Activated CD4-positive, alpha-beta T cell treated with anti-CD3 and anti-CD28 coated beads for 36 hours (primary cell): ENCODE measurements at places on chromosomes 16 and 17. TPM values are rescaled to one million over a fixed set of nuclear protein-coding genes. Genes with fewer than 3 reads are reported as not detected.

NPW gene
- total RNA-seq: 2.0 TPM

MEIOB gene
- total RNA-seq: 0.21 TPM

CDH3 gene
- total RNA-seq: 7.3 TPM

GPR142 gene
- not detected for total RNA-seq

KCNH6 gene
- not detected for total RNA-seq

EIF3C gene
- total RNA-seq: 952 TPM

ORMDL3 gene
- 64.9 TPM for total RNA-seq

- no peak overlapping the region for H3K4me3 ChIP-seq
- no peaks in the 10 kb centered on the region for H3K4me1 ChIP-seq
- H3K27ac ChIP-seq: no peak overlapping the region
- no peak for DNase-seq
Observed at GRCh38 chr17:41772586-41773189, 13.8 kb downstream of the JUP start.

DNA sequence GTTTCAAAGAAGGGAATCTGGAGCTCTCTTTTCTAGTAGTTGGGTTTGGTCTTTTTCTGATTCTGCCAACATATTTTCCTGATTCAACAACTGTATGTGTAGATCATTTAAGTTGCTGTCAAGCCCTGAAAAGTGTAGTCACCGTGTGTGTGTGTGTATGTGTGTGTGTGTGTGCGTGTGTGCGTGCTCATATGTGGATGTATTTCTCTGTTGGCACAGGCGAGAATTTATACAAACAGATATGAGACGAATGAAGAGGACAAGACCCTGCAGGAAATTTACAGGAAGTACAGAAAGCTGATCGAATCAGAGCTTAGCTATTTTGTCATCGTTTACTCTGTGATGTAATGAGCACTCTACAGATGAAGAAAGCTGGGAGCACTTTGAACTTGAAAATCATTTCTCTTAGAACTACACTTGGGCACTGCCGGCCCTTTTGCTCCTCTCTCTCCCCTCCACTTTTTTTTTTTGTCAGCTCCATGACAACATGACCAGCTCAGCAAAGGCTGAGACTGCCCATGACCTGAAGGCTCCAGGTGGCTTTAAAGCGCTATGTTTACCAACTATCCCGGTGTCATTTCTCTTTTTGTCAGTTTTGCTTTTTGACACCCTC, 11.2 kb downstream of the FBXO39 start:
- DNase-seq: no peak
- no peaks in the 10 kb centered on the region for H3K36me3 ChIP-seq
- no peak overlapping the region for H3K27ac ChIP-seq
- peaks cover 30% of the 10 kb centered on the region for H3K27me3 ChIP-seq

DNA sequence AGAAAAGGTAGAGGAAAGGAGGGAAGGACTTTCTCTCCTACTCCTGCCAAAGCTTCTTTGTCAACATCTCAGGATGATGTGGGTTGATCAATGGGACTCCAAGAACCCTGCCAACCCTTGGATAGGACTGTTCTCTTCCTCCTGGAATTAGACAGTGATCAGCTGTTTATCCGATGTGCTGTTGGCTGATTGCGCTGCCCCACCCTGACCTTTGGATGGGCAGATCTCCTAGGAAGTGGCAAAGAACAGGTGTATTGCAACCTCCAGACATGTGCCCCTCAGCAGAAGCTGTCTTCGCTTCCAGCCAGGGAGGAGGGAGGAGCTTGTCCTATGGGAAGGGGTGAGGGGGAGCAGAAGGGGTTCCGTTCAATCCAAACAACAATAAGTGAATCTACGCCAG, 30.5 kb downstream of the SLC5A11 start:
- no peaks in the 10 kb centered on the region for H3K36me3 ChIP-seq
- H3K27me3 ChIP-seq: peaks cover 2% of the 10 kb centered on the region
- H3K4me3 ChIP-seq: no peak overlapping the region

GRCh38 chr16:85134789-85135142, 22.5 kb upstream of the CIBAR2 start:
- H3K4me1 ChIP-seq: peaks cover 8% of the 10 kb centered on the region
- H3K36me3 ChIP-seq: no peaks in the 10 kb centered on the region
- H3K27me3 ChIP-seq: peaks cover 30% of the 10 kb centered on the region
- no peak overlapping the region for H3K27ac ChIP-seq
- DNase-seq: no peak

- no peak overlapping the region for H3K4me3 ChIP-seq
- no peaks in the 10 kb centered on the region for H3K4me1 ChIP-seq
- DNase-seq: no peak
- H3K36me3 ChIP-seq: no peaks in the 10 kb centered on the region
- H3K27ac ChIP-seq: no peak overlapping the region
Observed at GRCh38 chr16:86285938-86286921, 224.1 kb upstream of the FOXF1 start.

DNA sequence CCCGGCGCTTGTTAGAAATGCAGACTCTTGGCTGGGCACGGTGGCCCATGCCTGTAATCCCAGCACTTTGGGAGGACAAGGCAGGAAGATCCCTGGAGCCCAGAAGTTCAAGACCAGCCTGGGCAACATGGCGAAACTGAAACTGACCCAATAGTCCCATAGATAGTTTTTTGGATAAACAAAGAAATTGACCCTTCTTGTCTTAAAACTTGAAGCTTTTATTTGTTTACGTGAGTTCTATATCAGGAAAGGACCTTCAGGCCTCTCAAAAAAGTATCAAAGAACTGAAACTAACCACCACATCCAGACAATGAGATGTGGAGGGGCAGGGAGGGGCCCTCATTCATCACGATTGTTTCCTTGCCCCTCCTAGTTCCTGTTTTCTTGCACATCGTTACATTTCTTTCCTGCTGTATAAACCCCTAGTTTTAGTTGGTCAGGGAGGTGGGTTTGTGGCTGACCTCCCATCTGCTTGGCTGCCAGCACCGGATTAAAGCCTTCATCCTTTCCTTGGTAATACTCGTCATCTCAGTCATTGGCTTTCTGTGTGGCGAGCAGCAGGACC, 29.9 kb upstream of the PRM1 start:
- peak overlapping the region; percentile 65 for H3K27ac ChIP-seq
- H3K27me3 ChIP-seq: no peaks in the 10 kb centered on the region
- peaks cover 38% of the 10 kb centered on the region for H3K4me1 ChIP-seq
- H3K36me3 ChIP-seq: no peaks in the 10 kb centered on the region
- peak; percentile 42 for DNase-seq
- no peak overlapping the region for H3K4me3 ChIP-seq

- peaks cover 65% of the 10 kb centered on the region for H3K27me3 ChIP-seq
- DNase-seq: no peak
- no peaks in the 10 kb centered on the region for H3K36me3 ChIP-seq
- H3K27ac ChIP-seq: no peak overlapping the region
- H3K4me1 ChIP-seq: peaks cover 16% of the 10 kb centered on the region
Observed at GRCh38 chr17:38603786-38604478, 1.8 kb downstream of the SRCIN1 start.

DNA sequence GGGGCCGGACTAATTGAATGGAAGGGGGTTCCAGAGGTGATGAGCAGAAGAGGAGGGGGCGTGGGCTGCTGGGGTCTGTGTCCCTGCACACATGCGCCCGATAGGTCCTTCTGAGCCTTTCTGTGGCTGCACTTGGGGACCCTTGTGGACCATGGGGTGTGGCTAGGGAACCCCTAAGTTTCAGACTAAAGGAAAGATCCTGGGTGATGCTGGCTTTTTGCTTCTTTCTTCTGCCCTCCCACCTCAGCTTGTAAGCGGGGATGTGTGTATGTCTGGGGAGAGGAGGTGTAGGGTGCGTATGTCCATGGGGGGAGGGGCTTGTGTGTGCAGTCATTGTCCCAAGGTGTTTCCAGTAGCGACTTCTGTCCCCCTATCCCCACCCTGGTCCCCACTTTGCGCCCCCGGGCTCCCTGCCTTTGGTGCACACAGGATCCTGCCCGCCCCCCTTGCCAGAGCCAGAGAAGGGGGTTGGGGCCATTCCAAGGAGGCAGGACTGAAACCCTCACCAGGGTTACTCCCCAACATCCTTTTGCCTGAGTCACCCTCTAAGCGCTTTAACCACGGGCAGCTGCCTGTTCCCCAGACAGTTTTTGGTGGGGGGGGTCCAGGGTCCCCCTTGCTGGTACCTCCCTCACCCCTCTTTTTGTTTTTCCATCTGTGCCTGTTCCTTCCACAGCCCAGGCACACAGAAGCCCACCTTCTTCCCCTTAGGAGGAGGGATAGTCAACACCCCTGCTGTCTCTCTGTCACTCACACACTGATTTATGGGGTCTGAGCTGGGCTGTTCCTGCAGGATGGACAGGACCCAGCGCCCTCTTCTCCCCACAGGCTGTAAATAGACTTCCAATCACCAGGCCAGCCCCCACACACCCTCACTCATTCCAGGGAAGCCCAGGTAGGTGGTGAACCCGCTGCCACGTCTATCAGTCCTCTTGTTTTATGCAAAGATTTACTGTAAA, 83.2 kb downstream of the ARHGAP23 start:
- H3K27me3 ChIP-seq: peaks cover 33% of the 10 kb centered on the region
- H3K36me3 ChIP-seq: no peaks in the 10 kb centered on the region
- no peak for DNase-seq

DNA sequence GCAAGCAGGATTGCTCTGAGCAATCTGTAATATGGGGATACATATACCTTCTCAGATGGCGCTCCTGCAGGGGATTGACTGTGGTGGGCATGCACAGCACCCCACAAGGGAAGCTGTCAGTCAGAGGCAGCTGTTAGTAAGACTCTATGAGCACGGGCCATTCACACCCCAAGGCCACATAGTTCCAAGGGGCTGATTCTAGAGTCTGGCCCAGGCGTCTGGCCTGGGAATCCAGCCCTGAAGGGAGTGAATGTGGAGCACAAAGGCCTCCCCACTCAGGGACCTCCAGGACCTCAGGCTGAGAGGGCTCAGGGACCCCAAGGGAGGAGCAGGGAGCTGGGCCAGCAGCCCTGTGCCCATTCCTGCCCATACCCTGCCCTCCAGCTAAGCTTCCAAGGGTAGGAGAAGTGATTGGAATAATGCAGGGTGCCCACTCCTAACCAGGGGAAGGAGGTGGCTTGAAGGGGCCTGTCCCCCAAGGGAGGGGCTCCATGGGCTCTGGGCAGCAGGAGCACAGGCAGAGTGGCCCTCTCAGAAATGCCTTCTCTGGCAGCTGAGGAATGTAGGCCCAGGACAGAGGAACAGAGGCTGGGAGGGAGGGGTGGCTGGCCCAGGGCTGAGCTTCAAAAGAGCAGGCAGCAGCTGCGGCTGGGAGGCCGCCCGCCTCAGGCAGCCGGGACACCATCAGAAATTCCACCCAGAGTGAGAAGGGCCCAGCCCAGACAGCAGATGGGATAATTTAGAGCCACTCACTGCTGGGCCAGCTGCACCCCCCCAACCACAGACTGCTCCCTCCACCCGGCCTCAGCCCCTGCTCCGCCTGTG, 48.9 kb upstream of the MRPS23 start:
- no peaks in the 10 kb centered on the region for H3K27me3 ChIP-seq
- no peak overlapping the region for H3K4me3 ChIP-seq
- no peak for DNase-seq
- H3K4me1 ChIP-seq: peaks cover 3% of the 10 kb centered on the region
- H3K27ac ChIP-seq: no peak overlapping the region
- no peaks in the 10 kb centered on the region for H3K36me3 ChIP-seq

GRCh38 chr17:28394337-28395116, 11.5 kb downstream of the SLC46A1 start:
- no peak overlapping the region for H3K4me3 ChIP-seq
- peaks cover 24% of the 10 kb centered on the region for H3K36me3 ChIP-seq
- no peaks in the 10 kb centered on the region for H3K27me3 ChIP-seq

GRCh38 chr16:12653820-12654392, 149.8 kb downstream of the CPPED1 start:
- peaks cover 4% of the 10 kb centered on the region for H3K27me3 ChIP-seq
- H3K36me3 ChIP-seq: peaks cover 3% of the 10 kb centered on the region
- no peaks in the 10 kb centered on the region for H3K4me1 ChIP-seq
- no peak for DNase-seq
